Hematopoietic multipotent progenitor cell treated with erythropoietin and hydrocortisone succinate and interleukin-3 and kit ligand, for 4 days (in vitro differentiated cells): ENCODE measurements at places on chromosomes 7 and 10.

DNA sequence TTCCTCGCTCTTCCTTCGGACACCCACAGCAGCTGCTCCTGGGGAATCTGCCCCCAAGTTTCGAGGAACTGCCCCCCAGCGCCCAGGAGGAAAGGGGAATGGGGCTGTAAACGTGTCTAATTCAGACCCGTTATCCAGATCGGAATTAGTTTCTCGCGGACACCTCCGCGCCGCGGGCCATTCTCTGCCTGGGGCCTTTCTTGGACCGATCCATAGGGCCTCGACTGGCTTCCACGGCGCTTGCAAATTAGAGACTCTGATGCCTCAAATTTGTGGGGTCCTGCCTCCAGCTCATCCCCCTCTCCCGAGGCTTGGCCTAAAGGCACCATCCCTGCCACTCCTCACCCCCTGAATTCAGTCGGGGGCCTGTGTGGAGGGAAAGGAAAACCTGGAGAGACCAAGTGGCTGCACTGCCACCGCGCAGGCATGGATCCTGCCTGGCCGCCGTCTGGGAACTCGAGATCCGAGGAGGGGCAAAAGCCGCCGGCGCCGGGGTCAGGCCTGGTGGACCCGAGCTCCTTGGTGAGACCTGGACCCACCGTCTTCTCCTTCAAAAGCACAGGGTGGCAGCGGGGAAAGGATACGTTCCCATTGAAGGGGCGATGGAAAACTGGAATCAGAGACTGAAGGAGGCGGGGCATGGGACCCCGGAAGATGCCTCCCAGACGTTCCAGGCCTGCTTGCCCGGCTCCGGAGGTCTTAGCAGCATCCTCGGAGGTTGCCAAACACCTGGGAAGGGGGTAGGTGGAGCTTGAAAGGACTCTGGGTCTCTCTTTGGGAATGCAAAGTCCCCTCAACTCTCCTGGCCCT lies 13.7 kb downstream of the LBX1 start:
- DNase-seq: no peak

DNA sequence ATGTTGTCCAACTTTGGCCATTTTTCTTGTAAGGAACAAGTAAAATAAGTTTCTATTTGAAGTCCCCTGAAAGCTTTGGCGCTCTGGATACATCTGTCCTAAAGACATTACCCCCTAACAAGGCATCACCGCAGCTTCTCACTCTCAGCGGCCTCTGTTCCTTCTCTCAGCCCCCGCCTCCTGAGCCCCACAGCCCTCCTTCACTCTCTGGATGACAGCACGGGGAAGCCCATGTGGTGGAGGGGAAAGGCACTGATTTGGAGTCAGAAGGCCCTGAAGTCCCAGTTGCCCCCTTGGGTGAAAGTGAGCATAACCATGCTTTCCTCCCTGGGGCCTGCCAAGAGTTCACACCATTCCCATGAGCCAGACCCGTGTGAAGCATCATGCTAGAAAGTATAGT lies 4.6 kb downstream of the H2BK1 start:
- DNase-seq: no peak

DNA sequence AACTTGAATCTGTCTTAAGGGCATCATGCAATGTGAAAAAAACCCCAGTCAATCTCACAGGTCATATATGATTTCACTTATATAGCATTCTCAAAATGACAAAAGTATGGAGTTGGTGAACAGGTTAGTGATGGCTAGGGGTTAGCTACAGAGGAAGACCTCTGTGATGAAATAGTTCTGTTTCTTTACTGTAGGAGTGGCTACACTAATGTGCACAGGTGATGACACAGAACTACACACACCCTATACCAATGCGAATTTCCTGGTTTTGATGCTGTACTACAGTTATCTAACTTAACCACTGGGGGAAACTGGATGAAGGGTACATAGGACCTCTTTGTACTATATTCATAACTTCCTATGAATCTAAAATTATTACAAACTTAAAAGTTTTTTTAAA lies 541.8 kb downstream of the PARD3 start:
- no peak for DNase-seq

DNA sequence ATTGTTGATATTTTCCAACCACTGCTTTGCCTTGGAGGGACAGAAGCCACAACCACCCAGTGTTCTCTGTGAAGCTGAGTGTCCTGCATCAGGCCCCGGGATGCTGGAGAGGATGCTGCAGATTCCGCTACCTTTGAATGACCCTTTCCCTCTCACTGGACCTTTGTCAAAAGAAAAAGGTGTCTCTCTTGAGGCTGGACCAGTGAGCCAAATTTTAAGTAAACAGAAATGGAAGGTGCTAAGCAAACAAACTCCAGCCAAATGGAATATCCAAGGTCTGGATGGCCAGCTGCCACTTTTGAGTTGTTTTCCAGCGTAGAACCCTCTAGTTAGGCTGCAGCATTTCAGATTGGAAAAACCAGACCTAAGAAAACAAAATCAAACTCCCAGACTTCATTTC lies 145.5 kb downstream of the TRIL start:
- DNase-seq: no peak
